ENCODE measurements at places on chromosomes 13 and 19.

DNA sequence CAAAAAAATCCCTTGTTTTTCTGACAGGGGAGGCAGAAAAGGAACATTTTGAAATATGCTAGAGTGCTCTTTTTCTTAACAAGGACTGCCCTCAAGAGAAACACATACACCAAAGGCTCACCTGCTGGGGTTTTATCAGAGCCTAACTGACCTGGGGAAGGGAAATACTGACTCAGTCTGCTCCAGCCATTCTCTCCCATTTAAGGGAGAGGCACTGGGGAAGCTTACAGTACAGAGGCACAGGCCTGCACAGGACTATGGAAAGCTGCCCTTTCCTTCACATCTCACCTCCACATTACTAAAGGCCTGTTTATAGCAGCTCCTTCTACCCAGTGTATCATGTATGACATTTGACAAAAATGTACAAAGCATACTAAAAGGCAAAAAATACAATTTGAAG lies 30.3 kb downstream of the TNFRSF19 start:
- DNase-seq: no peak

- no peak for DNase-seq
These were observed 7.2 kb downstream of the FAM216B start for GRCh38 chr13:42788601-42789000.

DNA sequence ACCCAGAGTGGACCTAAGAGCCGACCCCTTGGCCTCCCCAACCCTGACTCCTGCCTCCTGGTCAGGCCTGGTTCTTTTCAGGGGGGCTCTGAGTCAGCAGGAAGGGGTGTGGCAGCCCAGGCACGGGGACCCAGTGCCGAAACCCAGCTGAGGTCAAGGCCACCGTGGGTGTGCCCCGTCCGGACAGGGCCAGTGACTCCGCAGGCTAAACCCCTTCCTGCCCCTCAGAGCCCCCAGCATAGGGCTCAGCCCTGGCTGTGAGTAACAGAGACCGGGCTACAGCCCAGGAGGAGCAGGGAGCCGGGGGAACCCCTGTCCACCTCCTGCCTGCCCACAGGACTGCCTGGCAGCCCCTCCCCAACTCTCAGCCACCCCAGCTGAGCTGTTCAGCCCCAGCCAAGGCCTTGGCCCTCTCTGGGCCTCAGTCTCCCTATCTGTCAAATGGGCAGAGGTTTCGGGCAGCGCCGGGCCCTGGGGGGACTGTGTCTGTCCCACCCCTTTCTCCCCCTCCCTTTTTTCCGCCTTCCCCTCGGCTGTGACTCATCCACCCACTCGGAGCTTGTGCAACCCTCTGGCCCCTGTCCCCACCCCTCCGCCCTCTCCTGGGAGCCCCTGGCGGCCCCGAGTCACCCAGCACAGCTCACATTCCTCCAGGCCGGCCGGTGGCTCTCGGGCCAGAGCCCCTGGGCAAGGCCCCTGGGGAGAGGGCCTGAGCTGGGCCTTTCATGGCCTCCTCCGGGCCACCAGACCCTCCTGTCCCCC lies 8.6 kb downstream of the ZBTB7A start:
- DNase-seq: no peak

DNA sequence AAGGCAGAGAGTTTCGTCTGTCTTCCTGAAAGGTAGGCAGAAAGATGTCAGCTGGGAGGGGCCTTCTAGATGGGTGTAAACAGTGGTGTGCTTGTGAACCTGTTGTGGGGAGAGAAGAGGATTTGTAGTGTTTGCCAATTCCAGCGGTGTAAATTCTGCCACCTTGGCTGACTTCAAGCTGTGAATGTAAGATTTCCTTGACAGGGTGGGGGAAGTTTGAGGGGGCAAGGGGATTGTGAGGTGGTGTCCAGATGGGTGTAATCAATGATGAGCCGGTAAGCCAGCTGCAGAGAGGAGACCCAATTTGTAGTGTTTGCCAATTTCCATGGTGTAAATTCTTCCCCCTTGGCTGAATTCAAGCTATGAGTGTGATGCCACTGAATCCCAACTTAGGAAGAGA lies 61.0 kb upstream of the ADGRE5 start:
- DNase-seq: no peak

DNA sequence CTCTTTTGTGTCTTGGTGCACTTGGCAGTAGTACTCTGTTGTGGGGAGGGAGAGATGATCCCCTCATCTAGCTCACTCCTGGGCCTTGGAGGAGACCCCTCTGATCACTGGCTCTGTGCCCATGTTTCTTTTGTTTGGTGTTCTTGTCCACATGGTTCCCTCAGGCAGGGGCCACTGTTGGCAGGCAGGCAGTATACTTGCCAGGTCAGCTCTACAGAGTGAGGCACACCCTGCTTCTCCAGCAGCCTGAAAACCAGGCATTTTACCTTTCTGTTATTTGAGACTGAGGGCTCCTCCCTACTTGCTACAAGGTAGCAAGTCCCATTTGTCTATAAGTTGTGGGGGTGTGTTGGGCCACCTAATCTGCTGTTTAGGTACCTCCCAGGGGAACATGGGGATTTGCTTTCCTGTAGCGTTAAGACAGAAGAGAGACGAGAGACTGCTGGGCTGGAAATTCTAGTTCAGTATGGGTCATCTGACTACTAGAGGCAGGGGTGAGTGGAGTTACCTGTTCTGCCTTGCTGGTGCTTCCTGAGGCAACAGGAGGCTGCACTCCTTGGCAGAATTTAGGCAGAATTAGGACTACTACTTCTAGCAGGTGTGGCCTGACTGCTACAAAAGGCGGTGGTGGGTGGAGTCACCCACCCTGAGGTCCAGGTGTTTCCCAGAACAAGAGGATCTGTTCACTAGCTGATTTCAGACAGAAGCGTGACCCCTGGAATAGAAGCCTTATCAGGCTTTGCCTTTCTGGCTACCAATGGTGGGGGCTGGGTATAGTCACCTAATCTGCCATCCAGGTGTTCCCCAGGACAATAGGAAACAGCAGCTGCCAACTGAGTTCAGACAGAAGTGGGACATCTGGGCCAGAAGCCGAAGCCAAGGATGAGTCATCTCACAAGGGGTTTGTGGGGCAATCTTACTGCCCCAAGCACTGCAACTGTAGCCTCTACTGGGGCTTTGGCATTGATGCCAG lies 843.0 kb upstream of the ATXN8OS start:
- DNase-seq: no peak

- peak; percentile 54 for DNase-seq
These were observed 27.5 kb upstream of the TFDP1 start for GRCh38 chr13:113557013-113557412.

- peak; percentile 86 for DNase-seq
These were observed 8.7 kb downstream of the CILP2 start for GRCh38 chr19:19546751-19547162.

DNA sequence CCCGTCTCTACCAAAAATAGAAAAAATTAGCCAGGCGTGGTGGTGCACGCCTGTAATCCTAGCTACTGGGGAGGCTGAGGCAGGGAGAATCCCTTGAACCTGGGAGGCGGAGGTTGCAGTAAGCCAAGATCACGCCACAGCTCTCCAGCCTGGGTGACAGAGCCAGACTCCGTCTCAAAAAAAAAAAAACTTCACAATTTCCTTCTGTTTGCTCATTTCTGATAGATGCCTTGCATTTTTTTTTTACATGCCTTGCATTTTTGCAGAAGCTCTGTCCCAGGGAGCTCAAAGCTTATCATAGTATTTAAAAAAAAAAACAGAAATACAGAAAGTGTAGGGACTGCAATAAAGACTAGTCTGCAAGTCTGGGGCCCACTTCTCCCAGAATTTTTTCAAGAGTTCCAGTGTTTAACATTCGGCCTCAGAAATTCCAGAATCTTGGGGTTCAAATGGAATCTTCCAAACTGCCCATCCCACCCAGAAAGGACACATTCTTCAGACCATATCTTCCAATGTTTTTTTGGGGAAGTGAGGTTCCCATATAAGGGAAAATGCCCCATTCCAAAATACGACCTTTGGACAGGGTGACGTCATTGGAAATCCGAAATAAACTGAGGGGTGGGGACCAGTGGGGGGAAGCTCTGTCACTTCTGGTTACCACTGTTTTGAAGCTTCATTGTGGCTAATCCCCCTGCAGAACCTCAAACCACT lies 17.2 kb upstream of the RAB8A start:
- DNase-seq: no peak

Measured in chondrocyte (in vitro differentiated cells).